ENCODE measurements at places on chromosomes 6 and 20. TPM values are rescaled to one million over a fixed set of nuclear protein-coding genes. Genes with fewer than 3 reads are reported as not detected.

The MICB gene
- total RNA-seq, result 15.0 TPM

GRCh38 chr6:16277101-16277981 is 39.0 kb downstream of the GMPR start:
- DNase-seq, result peak; percentile 17

- DNase-seq, result no peak
Observed at GRCh38 chr6:113644861-113645575, 212.1 kb upstream of the MARCKS start.

The ARHGAP40 gene
- not detected for total RNA-seq

- no peak for DNase-seq
Observed at GRCh38 chr20:20409331-20409730, 41.4 kb downstream of the INSM1 start.

- no peak for DNase-seq
Observed at GRCh38 chr6:92989656-92990055, 429.7 kb downstream of the EPHA7 start.

The COL9A1 gene
- 16.5 TPM for total RNA-seq

DNA sequence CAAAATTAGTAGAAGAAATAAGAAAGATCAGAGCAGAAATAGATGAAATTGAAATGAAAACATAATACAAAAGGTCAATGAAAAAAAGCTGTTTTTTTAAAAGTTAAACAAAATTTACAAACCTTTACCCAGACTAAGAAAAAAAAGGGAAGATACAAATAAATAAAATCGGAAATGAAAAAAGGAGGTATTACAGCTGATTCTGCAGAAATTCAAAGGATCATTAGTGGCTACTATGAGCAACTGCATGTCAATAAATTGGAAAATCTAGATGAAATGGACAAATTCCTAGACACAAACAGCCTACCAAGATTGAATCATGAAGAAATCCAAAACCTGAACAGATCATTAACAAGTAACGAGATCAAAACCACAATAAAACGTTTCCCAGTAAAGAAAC is 59.2 kb downstream of the ZFP64 start:
- DNase-seq, result no peak

DNA sequence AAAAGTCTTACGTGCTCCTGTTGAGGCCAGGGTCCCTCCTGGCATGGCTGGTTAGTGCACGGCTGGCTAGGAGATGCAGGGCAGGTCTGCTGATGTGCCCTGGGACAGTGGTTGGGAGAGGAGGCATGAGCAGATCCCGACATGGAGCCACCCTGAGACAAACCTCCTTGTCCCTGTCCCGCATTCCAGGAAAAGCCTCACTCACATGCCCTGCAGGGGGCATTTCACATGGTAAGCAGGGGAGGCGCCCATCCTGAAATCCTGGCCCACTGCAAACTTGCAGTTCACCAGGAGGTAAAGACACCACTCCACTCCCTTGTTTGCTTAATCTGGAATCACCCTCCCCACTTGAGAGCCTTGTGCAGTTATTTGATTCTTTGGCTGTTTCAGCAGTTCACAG is 116.7 kb upstream of the SLC24A3 start:
- no peak for DNase-seq

DNA sequence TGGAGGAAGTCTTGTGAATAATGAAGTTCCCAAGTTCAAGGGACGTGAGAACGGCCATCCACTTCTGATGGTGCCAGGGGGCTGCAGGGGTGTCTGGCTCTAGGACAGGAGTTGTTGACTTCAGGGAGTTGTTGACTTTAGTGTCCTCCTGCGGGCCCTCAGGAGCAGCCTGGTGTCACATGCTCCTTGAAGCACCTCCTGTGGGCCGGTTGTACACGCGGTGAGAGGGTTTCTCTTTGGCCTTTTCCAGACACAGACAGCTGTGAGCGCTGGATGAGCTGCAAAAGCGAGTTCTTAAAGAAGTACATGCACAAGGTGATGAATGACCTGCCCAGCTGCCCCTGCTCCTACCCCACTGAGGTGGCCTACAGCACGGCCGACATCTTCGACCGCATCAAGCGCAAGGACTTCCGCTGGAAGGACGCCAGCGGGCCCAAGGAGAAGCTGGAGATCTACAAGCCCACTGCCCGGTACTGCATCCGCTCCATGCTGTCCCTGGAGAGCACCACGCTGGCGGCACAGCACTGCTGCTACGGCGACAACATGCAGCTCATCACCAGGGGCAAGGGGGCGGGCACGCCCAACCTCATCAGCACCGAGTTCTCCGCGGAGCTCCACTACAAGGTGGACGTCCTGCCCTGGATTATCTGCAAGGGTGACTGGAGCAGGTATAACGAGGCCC is 77.8 kb downstream of the ISM1 start:
- no peak for DNase-seq

DNA sequence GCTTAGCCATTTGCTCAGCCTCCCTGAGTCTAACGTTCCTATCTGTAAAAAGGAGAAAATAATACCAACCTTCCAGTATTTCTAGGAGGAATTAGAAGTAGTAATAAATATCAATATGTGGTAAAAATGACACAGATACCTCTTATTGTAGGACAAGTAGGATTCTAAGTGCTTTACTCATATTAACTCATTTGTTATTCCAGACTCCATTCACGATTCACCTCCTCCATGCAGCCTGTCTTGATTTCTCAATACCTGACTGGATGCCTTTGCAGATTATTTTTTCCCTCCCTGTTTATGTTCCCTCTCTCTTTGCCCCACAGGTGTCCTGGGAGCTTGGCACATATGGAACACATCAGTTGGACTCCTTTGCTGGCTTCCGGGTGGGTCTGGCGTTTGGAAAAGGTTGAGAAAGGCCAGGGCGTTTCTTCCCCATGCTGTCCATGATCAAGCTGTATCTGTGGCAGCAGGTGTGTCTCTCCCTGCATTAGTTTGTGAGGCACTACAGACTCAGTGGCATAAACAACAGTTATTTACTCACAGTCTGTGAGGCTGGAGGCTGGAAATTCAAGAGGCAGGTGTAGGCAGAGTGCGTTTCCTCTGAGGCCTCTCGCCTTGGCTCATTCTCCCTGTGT is 10.7 kb upstream of the DUSP22 start:
- no peak for DNase-seq

- no peak for DNase-seq
Observed at GRCh38 chr6:166121726-166122125, 45.9 kb downstream of the TBXT start.

The GPX5 gene
- total RNA-seq, result not detected

DNA sequence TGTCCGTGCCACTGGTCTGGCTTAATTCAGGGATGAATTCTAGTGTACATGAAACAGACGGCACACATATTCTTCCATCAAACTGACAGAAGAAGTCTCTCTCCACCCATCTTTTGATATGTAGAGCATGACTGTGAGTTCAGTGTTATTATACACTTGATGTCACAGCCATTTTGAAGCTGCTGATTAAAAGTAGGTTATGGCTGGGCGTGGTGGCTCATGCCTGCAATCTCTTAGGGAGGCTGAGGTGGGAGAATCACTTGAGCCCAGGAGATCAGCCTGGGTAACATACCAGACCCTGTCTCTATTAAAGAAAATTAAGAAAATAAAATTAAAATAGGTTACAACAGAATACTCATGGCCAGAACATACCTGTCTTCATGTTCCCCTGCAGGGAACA is 20.7 kb downstream of the C6orf15 start:
- DNase-seq, result no peak

DNA sequence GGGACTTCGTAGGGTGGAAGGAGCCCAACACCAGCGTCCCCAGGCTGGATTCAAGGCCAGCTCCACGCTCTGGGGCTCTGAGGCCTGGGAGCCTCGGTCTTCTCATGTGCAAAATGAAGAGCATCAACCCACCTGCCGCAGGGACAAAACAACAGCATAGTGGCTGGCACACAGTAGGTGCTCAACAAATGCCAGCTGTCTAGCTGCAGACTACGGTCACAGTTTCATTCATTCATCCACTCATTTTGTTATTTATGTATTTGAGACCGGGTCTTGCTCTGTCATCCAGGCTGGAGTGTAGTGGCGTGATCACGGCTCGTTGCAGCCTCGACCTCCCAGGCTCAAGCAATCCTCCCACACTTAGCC is 60.7 kb downstream of the CEBPB start:
- no peak for DNase-seq

The SMPDL3A gene
- 1.2 TPM for total RNA-seq

The CDC25B gene
- 7.2 TPM for total RNA-seq

The PRICKLE4 gene
- 7.7 TPM for total RNA-seq
